Hepatic stellate cell (primary cell): ENCODE measurements at places on chromosomes 5 and 9.

GRCh38 chr9:28051559-28052503 is 478.6 kb upstream of the C9orf72 start:
- DNase-seq: no peak

GRCh38 chr5:155418960-155419579 is 405.5 kb downstream of the KIF4B start:
- DNase-seq: no peak

DNA sequence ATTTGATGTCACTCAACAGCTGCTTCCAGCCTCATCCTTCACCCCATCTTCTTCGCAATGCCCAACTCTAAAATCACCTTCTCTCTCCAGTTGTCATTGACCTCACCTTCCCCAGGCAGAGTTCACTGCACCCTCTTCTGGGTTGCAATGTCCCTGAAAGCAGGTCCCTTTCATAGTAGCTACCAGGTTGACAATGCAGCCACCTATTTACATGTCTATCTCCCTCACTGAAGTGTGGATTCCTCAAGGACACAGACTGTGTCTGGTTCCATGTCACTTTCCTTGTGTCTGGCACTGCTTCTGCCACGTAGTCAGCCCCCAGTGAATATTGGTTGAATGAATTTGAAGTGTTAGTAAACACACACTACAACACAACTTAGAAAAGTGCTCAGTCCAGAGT is 445.5 kb upstream of the WWC1 start:
- DNase-seq: no peak

GRCh38 chr9:20023210-20023905 is 234.5 kb upstream of the SLC24A2 start:
- no peak for DNase-seq

DNA sequence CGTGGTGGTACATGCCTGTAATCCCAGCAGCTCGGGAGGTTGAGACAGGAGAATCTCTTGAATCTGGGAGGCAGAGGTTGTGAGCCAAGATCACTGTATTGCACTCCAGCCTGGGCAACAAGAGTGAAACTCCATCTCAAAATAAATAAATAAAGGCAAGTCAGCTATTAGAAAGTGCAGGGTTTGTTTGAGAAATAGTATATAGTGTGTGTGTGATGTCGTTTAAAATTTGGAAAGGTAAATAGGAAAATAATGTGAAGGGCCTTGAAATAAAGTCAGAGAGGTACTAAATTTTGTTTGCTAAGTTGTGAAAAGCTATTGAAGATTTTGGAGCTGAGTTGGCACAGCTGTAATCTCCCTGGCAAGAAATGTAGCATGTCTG is 17.8 kb downstream of the ZNF131 start:
- DNase-seq: no peak

- no peak for DNase-seq
Observed at GRCh38 chr9:78294290-78295176, 2.4 kb upstream of the PSAT1 start.

- DNase-seq: peak; percentile 26
Observed at GRCh38 chr5:171840066-171840465, 54.4 kb downstream of the SMIM23 start.

DNA sequence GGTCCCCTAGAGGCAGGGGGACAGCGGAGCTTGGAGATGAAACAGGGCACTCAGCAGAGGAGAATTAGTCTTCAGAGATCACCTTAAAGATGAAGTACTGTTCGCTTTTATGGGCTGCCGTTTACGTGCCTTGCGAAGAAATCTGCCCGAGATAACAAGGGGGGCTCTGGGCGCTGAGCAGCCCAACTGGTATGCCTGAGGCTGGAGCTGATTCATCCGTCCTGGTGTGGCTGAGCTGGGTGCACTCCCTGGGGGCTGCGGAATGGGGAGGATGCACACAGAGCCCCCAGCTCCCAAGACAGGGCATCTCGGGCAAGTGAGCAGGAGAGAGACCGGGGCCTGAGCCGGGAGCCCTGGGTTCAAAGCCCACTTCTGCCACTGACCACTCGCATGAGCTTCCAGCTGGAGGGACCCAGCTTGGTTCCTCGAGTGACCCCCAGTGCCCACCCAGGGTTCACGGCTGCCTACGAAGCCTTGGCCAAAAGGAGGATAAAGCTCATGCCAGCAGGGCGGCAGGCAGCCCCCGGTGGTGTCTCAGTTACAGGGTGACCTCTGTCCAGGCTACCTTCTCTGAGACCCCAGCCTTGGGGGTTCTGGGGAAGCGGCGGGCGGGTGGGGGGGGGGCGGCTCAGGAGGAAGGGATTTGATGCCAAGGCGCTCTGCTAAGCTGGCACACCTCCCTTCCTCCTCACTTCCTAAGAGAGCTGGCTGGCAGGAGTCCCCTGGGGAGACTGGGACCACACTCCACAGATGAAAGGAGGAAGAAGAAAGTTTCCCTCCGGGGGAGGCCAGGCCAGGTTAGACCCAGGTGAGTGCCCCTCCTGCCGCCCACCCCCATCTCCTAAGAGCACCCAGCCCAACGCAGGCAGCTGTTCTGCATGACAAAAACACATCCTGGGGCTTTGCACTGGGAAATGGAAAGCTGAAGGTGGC is 5.7 kb downstream of the FIBCD1 start:
- peak; percentile 93 for DNase-seq

DNA sequence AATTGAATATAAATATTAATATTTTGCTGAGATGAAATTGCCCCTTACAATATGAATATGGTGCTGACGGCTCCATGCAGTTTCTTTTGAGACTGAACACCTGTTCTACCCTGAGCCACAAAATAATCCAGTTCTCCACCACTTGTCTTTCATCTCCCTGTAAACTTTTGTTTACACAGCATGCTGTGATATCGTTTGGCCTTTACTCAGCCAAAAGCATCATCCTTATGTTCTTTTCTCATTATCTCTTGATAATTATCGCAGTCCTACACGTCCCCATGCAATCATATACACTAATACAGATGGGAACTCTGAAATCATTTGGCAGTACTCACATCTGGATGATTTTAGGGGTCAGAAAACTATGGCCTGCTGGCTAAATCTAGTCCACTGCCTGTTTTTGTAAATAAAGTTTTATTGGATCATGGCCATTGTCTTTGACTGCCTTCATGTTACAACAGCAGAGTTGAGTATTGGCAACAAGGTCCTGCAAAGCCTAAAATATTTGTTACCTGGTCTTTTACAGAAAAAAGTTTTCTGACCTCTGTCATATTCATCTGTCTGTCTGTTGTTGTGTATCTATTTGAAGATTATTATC is 53.3 kb downstream of the AOPEP start:
- DNase-seq: no peak

GRCh38 chr5:62308439-62308838 is 2.4 kb downstream of the KIF2A start:
- DNase-seq: no peak

DNA sequence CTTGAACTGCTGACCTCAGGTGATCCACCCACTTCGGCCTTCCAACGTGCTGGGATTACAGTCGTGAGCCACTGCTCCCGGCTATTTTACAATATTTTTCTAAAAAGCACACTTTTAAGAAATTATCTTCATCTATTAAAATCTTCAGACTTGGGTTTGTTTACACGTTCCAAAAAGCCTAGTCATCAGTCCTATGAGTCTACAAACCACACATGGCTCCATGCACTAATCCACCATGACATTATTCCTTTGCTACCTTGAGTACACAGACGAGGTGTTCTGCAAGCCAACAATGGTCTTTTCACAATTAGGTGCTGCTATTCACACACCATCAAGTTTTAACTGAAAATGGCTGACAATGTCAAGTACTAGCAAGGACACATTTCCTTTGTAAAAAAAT is 41.0 kb downstream of the TRPM6 start:
- no peak for DNase-seq

- DNase-seq: no peak
Observed at GRCh38 chr5:169874621-169875020, 105.7 kb downstream of the INSYN2B start.

GRCh38 chr9:127999461-127999860 is 18.7 kb upstream of the EEIG1 start:
- DNase-seq: no peak

- no peak for DNase-seq
Observed at GRCh38 chr5:139884144-139884543, 88.5 kb downstream of the PSD2 start.

DNA sequence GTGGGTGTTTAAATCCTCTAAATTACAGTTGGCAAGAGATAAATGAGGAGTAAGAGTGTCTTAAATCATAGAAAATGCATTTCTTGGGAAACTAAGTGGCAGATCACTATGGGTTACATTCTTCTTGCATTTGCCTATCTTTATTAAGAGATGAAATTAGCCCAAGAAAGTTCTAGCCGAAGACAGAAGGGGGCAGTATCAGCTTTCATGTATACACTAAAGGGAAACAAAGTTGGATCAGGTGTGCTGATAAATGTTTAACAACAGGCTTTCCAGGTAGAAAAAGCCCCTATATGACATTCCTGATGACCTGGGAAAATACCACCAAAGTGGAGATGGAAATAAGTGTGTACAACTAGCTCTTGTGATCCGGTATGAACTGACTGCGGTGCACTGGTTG is 81.9 kb upstream of the TLR4 start:
- DNase-seq: no peak

DNA sequence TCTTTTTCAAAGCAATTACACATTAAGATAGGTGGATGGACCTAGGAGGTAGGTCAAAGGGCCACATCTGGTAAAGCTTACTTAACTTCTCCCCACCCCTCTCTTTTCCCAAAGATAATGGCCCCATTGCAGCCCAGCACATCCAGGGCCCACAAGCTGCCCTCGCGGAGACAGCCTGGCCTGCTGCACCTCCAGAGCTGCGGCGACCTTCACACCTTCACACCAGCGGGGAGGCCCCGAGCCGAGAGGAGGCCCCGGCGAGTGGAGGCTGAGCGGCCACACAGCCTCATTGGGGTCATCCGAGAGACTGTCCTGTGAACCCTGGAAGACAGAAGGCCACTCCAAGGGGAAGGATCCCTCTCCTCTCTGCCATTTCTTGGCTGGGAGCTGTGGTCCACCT is 66.5 kb downstream of the ENTREP1 start:
- DNase-seq: no peak

- DNase-seq: no peak
Observed at GRCh38 chr5:128163991-128164390, 80.4 kb downstream of the SLC12A2 start.

DNA sequence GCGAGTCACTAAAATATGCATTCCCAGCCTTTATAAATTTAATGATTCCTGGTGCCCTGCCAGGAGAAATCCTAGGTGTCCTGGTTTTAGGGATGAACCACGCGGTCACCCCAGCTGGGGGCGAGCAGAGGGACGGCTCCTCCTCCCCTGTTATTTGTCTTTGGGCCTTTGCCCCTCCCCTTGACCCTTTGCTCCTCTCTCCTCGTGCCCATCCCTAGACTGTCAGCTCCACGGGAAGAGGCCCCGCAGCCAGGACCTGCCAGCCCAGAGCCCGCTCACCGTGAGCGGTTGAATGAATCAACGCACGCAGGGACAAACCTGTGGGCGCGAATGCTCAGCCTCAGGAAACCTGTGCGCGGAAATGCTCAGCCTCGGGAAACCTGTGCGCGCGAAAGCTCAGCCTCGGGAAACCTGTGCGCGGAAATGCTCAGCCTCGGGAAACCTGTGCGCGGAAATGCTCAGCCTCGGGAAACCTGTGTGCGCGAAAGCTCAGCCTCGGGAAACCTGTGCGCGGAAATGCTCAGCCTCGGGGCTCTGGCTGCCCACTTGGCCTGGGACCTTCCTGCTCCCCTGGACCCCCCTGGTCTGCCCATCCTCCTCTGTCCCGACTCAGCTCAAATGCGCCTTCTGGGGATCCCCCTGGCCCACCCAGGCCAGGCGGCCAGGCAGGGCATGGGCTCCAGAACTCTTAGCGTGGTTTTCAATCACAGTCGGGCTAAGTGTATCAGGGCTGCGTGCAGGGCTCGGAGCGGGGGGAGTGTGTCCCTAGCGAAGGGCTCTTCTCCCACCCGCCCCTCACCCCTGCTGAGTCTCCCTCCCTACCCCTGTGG is 140.5 kb upstream of the COL5A1 start:
- DNase-seq: no peak

- DNase-seq: no peak
Observed at GRCh38 chr5:115087951-115088350, 81.8 kb downstream of the TRIM36 start.

DNA sequence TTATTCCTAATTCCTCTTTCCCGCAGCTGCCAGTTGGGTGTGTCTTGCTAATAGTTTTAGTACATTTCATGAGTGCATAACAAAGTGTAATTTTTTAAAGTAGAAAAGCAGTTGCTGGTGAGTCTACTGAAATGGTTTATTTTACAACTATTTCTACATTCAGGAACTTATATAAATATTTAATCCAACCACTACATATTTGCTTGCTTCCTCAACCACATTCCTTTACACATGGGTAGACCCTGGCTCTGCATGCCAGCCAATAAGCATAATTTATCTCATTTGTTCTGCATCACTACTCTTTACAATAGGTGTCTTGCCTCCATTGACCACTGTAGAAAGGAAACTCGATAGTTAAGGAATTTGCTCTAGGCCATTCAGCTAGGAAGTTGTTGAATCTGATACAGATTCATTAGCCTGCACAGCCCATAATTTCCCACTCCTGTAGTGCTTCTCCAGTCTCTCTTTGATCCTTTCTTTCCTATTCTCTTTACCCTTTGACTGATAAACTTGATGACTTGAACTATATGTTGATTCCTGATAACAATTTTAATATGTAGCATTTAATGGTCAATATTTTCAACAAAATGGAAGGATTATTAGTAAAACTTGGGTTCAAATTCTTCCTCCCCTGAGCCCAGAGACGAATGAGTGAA is 342.5 kb upstream of the ACTBL2 start:
- DNase-seq: no peak

- no peak for DNase-seq
Observed at GRCh38 chr5:103232393-103232999, 26.1 kb upstream of the MACIR start.

GRCh38 chr5:74173665-74174064 is 466.9 kb downstream of the ENC1 start:
- no peak for DNase-seq

GRCh38 chr9:69443178-69443577 is 118.2 kb downstream of the ENTREP1 start:
- no peak for DNase-seq

- DNase-seq: peak; percentile 27
Observed at GRCh38 chr9:112554516-112554915, 67.9 kb downstream of the KIAA1958 start.

GRCh38 chr9:111411266-111411665 is 72.9 kb downstream of the ECPAS start:
- no peak for DNase-seq

DNA sequence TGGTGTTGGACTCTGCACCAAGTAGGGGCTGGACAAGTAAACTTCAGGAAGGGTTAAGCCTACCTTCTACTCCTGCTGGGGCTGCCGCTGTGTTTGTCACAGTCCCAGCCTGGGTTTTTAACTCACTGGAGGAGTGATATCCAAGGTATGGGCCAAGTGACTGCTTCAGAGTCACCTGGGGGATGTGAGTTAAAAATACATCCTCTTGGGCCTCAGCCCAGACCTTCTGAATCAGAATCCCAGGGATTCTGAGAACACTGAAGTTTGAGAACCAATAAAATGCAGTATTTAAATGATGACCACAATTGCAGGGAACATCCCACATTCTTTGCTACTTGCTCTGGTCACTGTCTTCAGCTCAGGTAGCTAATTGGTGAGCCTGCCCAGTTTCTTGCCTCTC is 95.1 kb upstream of the DNAH5 start:
- no peak for DNase-seq
